ENCODE measurements at places on chromosomes 2 and 18. TPM values are rescaled to one million over a fixed set of nuclear protein-coding genes. Genes with fewer than 3 reads are reported as not detected.

Gene MAL
- total RNA-seq = 7.8 TPM

DNA sequence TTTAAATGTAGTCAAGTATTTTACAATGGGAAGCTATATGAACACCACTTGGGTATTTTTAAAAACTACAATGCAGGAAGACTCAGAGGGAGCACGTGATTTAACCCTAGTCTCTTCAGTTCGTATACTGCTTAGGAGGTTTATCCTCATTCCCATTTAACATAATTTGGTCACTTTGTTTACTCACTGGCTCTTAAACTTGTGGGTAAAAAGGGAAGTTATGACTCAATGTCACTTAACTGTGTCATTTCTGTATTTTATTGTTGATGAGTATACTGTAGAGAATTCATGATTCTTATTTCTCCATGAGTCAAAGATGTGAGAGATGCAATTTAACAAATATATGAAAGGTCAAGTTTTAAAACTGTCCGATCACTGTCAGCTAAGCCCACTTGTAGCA lies 48.2 kb downstream of the SLC66A3 start:
- DNase-seq = no peak

Gene SLC5A7
- total RNA-seq = 0.08 TPM

- DNase-seq = no peak
Observed at GRCh38 chr2:120669971-120670370, 65.7 kb upstream of the GLI2 start.

Gene CYBRD1
- total RNA-seq = 85.9 TPM

Gene ARHGEF33
- total RNA-seq = 0.73 TPM

GRCh38 chr2:174403628-174404027 lies 8.1 kb downstream of the SCRN3 start:
- no peak for DNase-seq

Measured in left cardiac atrium (tissue), 4 donors.